Kidney (tissue), 22 donors: ENCODE measurements at places on chromosomes 4 and X.

DNA sequence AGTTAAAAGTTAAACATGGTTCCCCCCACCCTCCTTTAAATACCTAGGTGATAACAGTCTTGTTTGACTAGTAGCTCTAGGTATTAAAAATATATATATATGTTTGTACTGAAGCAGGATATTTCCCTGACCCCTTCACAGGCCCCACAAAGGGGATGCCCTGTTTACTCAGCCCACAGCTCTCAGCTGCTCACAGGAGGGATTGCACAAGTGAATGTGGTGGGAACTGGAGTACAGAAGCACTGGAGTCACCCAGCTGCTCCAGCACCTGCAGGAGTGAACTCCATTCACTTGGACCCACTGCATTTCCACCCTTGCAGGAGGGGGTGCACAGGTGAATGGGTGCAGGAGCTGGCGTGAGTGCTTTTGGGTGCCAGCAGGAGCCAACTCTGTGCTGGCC, 99.3 kb upstream of the TLR3 start:
- DNase-seq: no peak

DNA sequence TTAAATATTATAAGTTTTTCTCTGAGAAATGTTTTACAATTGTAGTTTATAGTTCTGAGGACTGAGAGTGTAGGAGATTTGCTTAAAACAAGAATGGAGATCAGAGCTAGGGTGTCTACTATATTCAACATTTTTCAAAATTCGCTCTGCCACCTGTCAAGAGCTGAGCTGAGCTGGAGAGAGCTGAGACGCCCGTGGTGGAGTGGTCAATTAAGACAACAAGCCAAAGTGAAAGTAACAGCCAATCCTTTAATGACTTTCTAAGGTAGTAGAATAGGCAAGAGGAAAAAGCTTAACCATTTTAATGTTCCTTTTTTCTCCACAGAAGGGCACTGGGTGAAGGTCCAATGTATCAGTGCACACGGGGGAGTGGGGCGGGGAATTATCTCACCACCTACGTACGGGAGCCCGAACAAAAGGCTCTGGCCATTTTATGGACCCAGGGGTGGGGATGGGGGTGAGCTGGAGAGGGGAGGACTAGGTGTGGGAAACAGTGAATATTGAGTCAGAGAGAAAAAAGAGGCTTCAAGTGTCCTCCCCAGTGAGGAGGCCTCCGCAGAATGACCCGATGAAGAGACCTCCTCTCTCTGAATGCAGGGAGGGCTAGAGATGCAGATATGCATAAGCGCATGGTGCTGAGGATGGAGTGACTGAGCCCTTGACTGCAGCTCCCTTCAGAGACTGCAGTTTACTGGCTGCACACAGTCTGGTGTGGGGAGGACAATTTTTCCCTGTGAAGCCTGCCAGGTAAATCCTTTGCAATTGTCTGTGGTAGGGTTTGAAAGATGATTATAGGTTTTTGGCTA, 60.8 kb downstream of the SPCS3 start:
- DNase-seq: no peak

- no peak for DNase-seq
These were observed 54.1 kb upstream of the GABRE start for GRCh38 chrX:152028579-152028978.

GRCh38 chr4:153218961-153219360, 14.7 kb downstream of the TRIM2 start:
- no peak for DNase-seq
